Neural crest cell (in vitro differentiated cells): ENCODE measurements at places on chromosomes 4 and X. TPM values are rescaled to one million over a fixed set of nuclear protein-coding genes. Genes with fewer than 3 reads are reported as not detected.

COQ2 gene
- 19.7 and 21.9 TPM in 2 replicates for total RNA-seq

PFKFB1 gene
- 0.77 and 0.93 TPM in 2 replicates for total RNA-seq

PAGE4 gene
- total RNA-seq = not detected in 2 replicates

GDPD2 gene
- total RNA-seq = 5.3 and 6.0 TPM in 2 replicates

HTN1 gene
- total RNA-seq = not detected in 2 replicates

CYTL1 gene
- total RNA-seq = 13.2 and 13.5 TPM in 2 replicates

CHRNA9 gene
- total RNA-seq = not detected in 2 replicates

LNX1 gene
- not detected in 2 replicates for total RNA-seq

ADGRL3 gene
- 32.9 and 34.5 TPM in 2 replicates for total RNA-seq

AKAP14 gene
- not detected in 2 replicates for total RNA-seq

MAGEA1 gene
- not detected in 2 replicates for total RNA-seq

SMIM43 gene
- 0.25 and 0.51 TPM in 2 replicates for total RNA-seq

PLXNB3 gene
- 15.7 and 16.2 TPM in 2 replicates for total RNA-seq

USP51 gene
- 9.4 and 9.9 TPM in 2 replicates for total RNA-seq

FOXR2 gene
- not detected in 2 replicates for total RNA-seq

NDP gene
- 4.2 and 4.3 TPM in 2 replicates for total RNA-seq

TACR3 gene
- 0.82 and 1.1 TPM in 2 replicates for total RNA-seq

NRK gene
- total RNA-seq = 0.26 and 0.32 TPM in 2 replicates

YIPF7 gene
- total RNA-seq = 0.47 and 0.80 TPM in 2 replicates

C4orf51 gene
- total RNA-seq = not detected in 2 replicates

GPR78 gene
- not detected in 2 replicates for total RNA-seq

PTPN13 gene
- total RNA-seq = 65.6 and 70.5 TPM in 2 replicates

GPRASP1 gene
- total RNA-seq = 4.9 and 5.6 TPM in 2 replicates

MAGEA11 gene
- not detected in 2 replicates for total RNA-seq

TNMD gene
- not detected in 2 replicates for total RNA-seq

TAPT1 gene
- total RNA-seq = 18.1 and 23.6 TPM in 2 replicates
